Stimulated activated CD4-positive, alpha-beta T cell treated with anti-CD3 and anti-CD28 coated beads, Interleukin-4, amount 100 ng/mL, for 48 hours (primary cell): ENCODE measurements at places on chromosomes 5 and 9.

GRCh38 chr9:115794921-115795475 lies 358.6 kb upstream of the PAPPA start:
- no peak for DNase-seq

DNA sequence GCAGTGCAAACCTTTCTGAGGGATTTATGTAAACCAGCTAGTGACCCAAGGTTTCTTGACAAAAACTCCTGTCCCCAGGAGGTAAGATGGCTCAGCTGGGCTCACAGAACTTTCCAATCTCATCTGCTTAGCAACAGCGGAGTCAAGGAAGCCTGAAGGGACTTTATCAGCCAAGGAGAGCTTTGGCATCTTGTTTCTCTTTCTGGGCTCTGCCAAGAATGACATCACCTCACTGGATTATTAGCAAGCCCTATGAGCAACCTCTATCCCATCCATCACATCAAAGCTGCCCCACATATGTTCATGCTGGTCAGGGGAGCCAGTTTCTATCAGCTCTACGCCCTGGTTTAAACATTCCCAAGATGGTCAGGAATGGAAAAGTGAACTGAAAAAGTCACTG lies 461.3 kb downstream of the ENC1 start:
- DNase-seq, result no peak

GRCh38 chr9:127455324-127455992 lies 4.1 kb downstream of the LRSAM1 start:
- no peak for DNase-seq

GRCh38 chr9:99336005-99336404 lies 113.9 kb downstream of the SEC61B start:
- no peak for DNase-seq

GRCh38 chr9:28135549-28135948 lies 562.3 kb upstream of the C9orf72 start:
- no peak for DNase-seq

DNA sequence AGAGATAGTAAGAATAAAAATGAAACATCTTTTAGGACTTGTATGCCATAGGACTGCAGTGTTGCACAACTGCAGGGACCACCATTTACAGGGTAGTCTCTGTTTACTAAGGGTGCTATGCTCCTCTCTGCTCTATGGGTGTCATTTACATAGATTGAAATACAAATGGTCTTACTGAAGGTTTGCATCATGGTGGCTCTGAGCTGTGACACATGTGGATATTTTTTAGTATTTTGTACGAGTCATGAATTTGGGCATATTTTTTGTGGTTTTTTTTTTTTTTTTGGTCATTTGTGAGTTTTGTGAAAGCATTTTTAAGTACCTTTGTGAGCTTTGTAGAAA lies 47.4 kb downstream of the CSNK1G3 start:
- DNase-seq, result no peak

GRCh38 chr9:24625097-24625496 lies 79.4 kb upstream of the IZUMO3 start:
- no peak for DNase-seq

DNA sequence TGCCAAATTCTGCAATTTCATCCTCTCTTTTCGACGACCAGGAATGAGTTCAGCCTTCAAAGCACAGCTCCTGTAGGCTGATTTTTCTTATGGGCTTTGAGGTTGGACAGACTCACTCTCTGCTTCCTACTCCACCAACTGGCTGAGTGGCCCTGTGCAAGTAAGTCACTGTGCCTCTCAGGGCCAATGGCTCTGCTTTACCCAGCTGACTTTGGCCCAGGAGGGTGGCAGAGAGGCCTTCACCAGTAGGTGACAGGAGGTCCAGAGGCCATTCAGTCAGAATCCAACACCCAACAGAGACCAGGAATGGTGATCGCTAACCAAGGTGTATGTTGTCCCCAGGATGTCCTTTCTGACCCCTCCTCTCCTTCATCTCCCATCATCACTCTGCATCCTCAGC lies 49.5 kb upstream of the ALDH1B1 start:
- DNase-seq, result no peak

GRCh38 chr9:13750061-13750460 lies 470.6 kb upstream of the MPDZ start:
- no peak for DNase-seq

- no peak for DNase-seq
Measured at GRCh38 chr9:130938652-130939404, at the start of gene FIBCD1. TSS of gene FIBCD1 (minus strand) at chr9:130939247. CDS start at chr9:130938607, 640 bp downstream.

DNA sequence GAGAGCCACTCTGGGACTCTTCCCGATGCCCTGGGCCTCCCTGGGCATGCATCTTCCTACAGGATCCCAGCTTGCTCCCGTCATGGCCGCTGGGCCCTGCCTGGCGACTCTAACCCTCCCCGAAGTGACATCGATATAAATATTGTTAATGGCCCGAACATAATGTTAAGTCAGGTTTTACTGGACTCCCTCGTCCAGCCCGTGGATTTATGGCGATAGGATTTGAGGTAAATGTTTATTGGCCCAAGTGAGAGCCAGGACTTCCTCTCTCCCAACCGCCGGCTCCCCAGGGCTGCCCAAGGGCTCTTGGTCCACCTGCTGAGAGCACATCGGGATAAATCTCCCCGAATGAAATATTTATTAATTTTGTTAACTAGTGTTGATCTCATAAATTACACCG lies 246.3 kb downstream of the PBX3 start:
- DNase-seq, result no peak

DNA sequence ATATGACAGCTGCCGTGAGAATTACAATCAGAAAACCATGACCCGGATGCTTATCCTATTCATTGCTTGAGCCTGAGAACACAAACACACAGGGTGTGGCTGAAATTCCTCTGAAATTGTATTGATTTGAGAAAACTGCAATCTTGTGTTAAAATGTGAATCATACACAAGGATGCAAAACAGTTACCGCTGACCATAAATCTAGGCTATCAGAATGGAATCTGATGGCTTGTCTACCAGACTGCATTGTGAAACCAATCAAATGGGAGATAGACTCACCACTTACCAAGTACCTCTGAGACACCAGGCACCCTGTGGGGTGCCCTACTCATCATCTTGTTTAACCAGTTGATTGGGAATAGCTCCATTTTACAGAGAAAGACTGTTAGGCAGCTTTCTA lies 188.7 kb upstream of the MSX2 start:
- DNase-seq, result no peak

GRCh38 chr5:141343242-141343952 lies at the start of gene PCDHGA3:
TSS of gene PCDHGA3 (plus strand) at chr5:141343829. CDS start at chr5:141344034, 205 bp downstream.
- no peak for DNase-seq

- DNase-seq, result no peak
Measured at GRCh38 chr9:69970001-69970533, 73.6 kb upstream of the MAMDC2 start.

GRCh38 chr5:55853818-55854217 lies 2.7 kb downstream of the IL31RA start:
- no peak for DNase-seq

DNA sequence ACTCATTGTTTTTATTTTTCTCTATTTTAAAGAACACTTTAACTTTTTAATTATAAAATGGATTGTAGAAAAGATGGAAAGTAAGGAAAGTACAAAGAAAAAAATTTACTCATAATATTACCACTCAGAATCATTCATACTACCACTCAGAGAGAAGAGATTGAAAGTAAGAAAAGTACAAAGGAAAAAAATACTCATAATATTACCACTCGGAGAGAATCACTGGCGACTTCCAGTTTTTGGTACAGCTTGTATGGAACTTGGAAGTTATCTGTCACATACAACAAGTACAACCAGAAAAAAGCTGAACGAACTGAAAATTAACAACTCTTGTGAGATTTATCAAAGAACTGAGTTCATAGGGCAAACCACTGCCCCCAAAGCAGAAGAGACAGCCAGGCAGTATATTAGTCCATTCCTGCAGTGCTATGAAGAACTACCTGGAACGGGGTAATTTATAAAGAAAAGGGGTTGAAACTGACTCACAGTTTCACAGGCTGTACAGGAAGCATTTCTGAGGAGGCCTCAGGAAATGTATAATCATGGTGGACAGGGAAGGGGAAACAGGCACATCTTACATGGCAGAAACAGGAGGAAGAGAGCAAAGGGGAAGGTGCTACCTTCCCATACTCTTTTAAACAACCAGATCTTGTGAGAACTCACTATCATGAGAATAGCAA lies 183.9 kb downstream of the SMARCA2 start:
- DNase-seq, result no peak

GRCh38 chr5:105544300-105544699 lies 1981.7 kb upstream of the NUDT12 start:
- DNase-seq, result no peak

DNA sequence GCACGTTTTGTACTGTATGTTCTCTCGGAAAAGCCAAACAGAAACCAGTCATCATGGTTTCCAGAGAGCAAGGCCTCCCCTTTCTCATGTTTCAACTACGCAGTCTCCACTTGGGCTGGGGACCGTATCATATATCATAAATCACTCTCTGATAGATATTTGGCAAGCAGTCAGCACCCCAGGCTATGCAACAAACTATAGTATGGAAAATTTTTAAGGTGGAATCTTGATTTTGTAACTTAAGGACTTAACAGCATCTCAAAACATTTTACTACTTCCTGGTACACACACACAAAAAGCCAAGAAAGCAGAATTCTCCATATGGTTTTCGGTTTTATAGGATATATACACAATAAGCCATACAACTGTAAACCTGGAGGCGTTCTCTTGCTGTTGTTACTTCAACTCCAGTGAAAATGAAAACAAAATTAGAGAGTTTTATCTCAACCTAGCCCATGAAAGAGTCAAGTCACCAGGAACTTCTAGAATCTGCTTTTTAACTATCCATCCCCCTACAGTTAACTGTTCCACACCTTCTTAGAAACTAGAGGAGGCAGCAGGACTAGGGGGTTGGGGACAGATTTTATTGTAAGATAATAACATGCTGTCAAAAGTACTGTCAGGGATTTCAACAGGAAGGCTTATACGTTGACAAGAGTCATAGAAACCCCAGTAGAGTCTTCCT lies 283.4 kb downstream of the NFIB start:
- DNase-seq, result no peak

- DNase-seq, result no peak
Measured at GRCh38 chr9:101028346-101029314, at the start of gene PLPPR1. TSS of gene PLPPR1 (plus strand) at chr9:101028727.

DNA sequence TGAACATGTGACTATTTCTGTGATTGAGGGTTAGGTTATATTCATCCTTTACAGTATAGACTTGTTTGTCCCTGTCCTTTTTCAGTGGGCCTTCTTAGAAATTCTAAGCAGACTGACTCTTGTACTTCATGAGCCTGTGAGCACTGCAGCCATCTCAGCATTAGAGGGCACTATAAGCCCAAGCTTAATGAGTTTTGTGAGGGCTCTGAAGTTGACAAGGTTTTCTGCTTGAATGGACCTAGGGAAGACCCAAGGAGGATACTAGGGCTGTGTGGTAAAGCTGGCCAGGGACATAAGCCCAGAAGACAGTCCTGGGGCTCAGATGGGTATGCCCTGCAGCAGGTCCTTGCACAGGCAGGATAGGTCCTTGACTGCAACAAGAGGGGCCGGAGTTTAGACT lies 126.5 kb downstream of the MRPS30 start:
- no peak for DNase-seq

DNA sequence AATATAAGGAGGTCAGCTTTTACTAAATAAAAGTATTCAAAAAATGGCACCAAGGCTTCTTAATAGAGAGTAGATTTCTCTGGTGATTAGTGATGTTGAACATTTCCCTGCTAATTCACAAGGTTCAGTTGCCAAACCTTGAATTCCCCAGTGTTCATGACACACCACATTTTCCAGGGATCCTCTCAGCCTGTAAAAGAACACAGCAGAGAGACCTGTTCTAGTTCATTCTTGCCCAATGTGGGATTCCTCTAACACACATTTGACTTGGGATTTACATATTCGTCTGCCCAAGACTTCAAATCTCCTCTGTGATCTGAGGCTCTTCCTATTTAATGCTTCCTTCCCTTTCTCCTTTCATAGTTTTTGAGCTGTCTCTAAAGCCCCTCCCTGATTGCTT lies 273.2 kb upstream of the CDH9 start:
- DNase-seq, result no peak

DNA sequence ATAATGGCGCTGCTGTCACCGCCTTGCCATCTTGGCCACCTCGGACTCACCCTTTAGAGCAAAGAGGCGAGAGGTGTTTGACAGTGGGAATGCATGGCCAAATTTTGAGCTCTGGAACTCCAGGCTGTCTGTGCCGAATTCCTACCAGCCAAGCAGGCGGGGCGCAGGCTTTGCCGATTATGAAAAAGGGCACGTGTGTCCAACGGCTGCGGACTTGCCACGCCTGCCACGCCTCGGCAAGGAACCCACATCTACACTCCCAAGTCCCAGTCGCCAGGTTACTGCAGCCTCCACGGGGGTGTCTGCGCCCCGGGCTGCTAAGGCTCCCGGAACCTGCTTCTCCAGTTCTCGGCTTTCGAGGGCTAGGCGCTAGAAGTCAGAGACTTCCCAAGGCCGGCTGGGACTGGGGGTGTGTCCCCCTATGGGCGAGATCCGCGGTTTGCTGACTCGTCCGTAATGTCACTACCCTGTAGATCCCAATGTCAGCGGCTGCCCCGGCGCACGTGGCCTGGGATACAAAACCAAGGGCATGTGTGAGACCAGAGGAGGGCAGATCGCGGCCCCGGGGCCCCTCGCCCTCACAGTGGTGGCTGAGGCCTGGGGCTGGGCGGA lies 2.8 kb downstream of the NPR3 start:
- no peak for DNase-seq

- no peak for DNase-seq
Measured at GRCh38 chr9:32359452-32359851, 25.0 kb upstream of the ACO1 start.

DNA sequence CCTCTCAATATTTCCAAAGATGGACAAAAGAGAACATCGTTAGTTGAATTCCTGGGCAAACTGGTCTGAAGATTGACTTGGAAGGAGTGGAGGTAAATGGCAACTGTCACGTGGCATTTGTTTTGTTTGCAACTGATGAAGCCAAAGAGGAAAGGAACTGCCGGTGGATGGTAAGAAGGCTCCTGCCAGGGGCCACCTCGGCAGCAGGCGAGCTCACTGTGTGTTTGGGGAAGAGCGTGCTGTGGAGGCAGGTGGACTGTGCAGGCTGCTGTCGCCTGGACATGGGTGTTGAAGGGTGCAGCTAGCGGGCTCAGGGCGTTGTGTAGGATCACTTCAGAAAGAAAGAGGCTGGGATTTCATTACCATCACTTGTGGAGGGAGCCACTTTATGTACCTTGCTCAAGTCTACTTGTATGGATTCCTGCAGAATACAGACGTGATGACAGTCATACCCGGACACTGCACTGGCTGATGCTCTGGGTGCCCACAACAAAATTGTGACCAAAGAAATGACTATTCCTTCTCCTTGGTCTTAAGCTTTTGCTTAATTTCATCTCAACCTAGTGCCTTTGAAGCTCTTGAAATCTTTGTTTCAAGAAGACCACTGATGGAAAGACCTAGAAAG lies 72.7 kb downstream of the MAP1B start:
- no peak for DNase-seq
